ENCODE measurements at places on chromosomes 13 and 19.

GRCh38 chr13:27379694-27380641 lies 44.5 kb upstream of the GTF3A start:
- peak; percentile 81 for DNase-seq

DNA sequence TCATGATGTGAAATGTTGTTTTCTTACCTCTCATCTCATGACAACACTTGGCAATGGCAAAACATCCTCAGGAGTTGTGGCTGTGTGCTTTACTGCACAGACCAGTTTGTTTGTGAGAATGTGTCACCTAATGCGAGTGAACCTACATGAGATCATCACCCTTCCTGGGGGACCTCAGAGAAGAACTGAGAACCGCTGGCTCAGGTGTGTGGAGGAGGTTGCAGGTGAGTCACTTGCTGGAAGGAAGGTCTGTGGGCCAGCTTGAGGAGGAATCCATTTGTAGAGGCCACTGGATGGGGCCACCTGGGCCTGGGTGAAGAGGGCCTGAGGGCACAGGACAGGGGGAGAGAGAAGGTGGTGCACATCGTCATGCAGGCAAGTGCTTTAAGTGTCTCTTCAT lies 3.0 kb upstream of the CEACAM1 start:
- no peak for DNase-seq

GRCh38 chr13:34145061-34145460 lies 327.1 kb downstream of the RFC3 start:
- DNase-seq, result no peak

DNA sequence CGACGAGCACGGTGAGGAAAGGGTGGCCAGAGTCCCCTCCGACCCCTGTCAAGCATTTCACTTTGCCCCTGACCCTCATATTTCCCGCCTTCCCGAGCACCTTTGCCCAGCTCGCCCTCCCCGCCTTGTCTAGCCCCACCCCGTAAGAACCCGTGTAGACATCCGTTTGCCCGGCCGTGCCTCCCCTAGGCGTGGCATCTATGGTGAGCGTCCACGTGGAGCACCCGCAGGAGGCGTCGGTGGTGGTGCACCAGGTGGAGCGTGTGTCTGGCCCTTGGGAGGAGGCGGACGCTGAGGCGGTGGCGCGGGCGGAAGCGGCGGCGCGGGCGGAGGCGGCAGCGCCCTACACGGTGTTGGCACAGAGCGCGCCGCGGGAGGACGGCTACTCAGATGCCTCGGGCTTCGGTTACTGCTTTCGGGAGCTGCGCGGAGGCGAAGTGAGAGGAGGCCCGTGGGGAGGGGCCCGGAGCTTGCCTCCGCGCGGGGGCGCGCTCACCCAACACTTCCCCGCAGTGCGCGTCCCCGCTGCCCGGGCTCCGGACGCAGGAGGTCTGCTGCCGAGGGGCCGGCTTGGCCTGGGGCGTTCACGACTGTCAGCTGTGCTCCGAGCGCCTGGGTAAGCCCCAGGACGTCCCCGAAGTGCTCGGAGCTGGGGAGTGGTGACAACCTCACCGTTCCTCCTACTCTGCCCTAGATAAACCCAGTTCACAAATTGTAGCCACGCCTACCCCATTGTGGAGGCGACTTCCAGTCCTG lies 4.2 kb downstream of the LTBP4 start:
- DNase-seq, result peak; percentile 88

DNA sequence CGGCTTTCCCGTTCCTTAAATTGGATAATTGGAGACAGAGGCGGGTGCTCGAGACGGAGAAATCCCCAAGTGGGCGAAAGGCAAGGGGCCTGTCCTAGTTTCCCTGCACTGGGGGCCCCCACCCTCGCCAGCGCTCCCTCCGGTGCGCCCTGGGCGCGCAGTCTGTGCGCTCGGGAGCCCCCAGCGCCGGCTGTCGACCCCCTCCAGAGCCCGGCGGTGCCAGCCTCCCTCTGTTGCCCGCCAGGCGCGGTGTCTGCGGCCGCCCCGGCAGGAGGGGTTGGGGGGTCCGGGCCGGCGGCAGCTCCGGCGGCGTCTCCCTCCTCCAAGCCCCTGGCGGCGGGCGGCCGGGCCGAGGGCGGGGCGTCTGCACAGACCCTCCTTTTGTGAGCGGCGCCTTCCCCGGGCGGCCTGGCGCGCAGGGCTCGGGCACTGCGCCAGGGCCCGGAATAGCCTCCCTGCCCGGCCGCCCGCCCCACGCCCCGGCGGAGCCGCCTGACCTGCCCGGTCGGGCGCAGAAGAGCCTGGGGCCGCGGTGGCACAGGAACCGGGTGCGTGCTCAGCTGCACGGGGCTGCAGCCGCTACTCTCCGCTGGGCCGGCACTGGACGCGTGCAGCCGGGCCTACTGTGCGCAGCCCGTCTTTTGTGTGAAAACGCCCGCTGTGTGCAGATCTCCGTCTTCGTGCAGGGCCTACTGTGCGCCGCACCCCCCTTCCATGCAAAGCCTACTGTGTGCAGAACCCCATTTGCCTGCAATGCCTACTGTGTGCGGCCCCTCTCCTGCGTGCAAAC lies 13.2 kb downstream of the GADD45B start:
- DNase-seq, result peak; percentile 44

GRCh38 chr13:33051632-33052031 lies 35.4 kb downstream of the KL start:
- no peak for DNase-seq

- DNase-seq, result no peak
Observed at GRCh38 chr19:7746903-7747884, at the start of gene CD209. CD209 (minus strand) TSS chr19:7747534; CDS start chr19:7747511, 23 bp downstream.

GRCh38 chr13:105345730-105346129 lies 1189.7 kb downstream of the EFNB2 start:
- DNase-seq, result no peak

DNA sequence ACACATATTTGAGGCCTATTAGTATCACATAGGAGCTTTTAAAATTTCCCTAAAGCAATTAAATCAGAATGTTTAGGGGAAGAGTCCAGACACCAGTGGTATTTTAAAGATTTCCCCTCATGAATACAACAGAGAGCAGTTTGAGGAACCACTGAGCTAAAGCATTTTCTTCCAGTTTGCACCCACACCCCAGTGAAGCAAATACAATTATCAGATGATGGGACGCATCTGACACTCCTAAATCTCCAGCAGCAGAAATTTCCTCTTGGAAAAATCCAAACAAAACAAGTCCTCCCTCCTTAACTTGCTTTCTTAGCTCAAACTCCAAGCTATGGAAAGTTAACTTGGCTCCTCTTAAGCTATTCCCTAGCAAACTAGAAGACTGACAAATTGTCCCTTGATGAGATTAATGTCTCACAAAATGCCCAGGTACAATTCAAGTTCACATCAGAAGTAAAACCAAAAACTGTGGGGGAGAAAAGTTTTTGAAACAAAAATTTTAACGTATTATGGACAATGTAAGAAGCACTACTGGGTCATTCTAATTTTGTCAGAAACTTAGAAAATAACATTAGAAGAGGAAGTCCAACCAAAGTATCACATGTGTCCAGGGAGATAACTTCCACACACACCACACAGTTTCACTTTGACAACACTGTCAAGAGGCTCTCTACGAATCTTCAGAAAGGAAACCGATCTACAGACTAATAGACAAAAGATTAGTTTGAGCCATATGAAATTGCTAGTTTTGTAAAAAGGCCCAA lies 74.1 kb downstream of the ABCC4 start:
- no peak for DNase-seq

DNA sequence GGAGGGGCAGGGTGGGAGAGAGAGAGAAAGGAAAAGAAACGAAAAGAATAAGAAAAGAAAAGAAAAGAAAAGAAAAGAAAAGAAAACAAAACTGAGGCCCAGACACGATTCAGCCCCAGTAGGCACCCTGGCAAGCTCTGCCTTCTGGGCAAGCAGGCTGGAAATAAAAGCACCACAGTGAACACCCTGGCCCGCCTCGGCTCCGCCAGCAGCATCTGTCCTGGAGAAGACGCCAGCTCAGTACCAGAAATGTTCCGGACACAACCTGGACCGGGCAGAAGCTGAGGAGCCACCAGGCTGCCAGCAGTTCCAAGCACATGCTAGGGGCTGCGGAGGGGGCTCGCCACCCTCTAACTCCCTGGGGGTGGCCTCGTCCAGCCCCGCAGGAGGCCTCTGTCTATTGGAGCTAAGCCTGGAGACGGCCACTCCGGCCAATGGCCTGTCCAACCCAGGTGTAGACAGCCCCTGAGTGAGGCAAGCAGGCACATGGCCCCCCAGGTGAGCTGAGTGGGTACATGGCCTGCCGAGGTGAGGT lies 11.4 kb upstream of the CPAMD8 start:
- DNase-seq, result no peak

- DNase-seq, result peak; percentile 24
Observed at GRCh38 chr13:46389457-46390451, 2.7 kb upstream of the RUBCNL start.

DNA sequence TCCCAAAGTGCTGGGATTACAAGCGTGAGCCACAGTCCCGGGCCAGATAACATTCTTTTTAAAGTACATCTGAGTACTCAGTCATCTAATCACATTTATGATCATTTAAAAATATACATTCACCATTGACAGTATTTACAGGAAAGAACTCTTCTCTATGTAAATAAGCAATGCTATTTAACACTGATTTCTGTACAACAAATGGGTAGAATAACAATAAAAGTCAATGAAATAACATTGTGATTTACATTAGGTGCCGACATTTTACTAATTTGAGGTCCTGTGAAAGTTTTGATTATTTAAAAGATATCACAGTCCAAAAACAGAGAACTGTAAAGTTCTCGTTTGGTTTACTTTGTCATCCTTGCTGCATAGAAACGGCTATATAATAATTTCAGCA lies 1763.7 kb downstream of the SLITRK1 start:
- no peak for DNase-seq

GRCh38 chr19:1833540-1833939 lies 14.7 kb downstream of the REXO1 start:
- no peak for DNase-seq

DNA sequence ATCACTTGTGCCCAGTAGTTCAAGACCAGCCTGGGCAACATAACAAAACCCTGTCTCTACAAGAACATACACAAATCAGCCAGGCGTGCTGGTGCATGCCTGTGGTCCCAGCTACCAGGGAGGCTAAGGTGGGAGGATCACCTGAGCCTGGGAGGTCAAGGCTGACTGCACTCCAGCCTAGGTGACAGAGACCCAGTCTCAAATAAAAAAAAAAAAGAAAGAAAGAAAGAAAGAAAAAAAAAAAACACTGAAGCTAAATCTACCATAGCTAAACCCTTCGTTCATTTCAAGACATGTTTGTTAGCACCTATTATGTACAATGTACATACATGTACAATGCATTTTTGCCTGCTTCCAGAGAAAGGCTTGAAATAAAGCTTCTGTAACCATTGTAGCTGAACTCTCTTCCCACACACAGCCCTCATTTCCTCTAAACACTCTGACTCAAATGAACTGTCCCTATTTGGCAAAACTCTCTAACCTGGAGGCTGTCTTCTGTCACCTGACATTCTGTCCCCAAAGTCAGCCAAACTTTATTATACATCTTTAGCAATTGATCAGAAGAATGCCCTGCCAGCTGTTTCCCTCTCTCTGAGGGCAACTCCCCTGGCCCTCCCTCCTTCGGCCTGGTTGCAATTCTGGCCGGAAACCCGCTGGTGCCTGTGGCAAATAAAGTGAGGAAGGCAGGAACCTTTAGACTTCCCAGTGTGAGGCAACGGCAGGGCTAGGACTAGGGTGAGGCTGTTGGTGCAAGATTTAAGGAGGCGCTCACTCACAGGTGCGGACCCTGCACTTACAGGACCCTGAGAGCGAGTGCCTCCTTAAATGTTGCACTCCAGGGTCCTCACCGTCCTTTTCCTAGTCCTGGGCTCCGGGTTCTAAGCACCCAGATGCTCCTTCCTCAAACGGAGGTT lies 1.8 kb downstream of the ETHE1 start:
- peak; percentile 67 for DNase-seq

- no peak for DNase-seq
Observed at GRCh38 chr19:35471946-35472345, 18.3 kb downstream of the KRTDAP start.

GRCh38 chr13:31781064-31781463 lies 41.7 kb downstream of the RXFP2 start:
- no peak for DNase-seq
